ENCODE measurements at places on chromosomes 1 and 21.

GRCh38 chr1:54952950-54953718 lies 27.3 kb upstream of the TMEM61 start:
- DNase-seq = no peak

DNA sequence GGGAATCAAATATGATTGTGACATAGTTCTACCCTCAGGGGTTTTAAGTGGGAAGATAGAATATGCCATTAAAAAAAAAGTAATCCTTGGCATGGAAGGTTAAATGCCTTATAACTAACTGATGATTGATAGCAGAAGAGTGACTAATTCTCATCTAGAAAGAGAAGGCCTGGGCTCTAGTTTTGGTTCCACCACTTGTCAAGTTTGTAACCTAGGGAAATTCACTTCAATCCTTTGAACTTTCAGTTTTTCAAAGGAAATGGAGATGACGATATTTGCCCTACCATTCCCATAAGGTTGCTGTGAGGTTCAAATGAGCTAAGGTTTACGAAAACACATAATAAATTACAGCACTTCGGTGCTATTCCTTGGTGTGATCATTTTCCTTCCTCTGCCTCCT lies 88.5 kb downstream of the GPR88 start:
- DNase-seq = no peak

GRCh38 chr1:27856561-27857343 lies 15.6 kb upstream of the THEMIS2 start:
- no peak for DNase-seq

GRCh38 chr1:27517907-27518718 lies 28.1 kb upstream of the WASF2 start:
- DNase-seq = peak; percentile 52

- DNase-seq = no peak
Measured at GRCh38 chr1:29830383-29830782, 594.1 kb downstream of the PTPRU start.

DNA sequence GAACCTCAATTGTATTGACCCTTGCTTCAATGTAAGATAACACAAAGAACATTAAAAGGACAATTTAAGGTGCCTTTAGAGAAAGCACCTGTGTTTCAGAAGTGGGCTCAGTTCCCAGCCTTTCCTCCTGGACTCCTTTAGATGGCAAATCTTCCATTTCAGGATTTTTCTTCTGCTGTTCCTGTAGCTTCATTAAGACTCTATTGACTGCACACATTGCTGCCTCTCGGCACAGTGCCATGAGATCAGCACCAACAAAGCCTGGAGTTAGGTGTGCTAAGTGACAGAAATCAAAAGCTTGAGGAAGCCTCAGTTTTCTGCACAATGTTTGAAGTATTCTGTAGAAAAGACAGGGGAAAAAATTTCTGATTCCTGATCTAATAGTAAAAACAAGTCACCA lies 40.6 kb downstream of the NVL start:
- DNase-seq = no peak

- DNase-seq = no peak
Measured at GRCh38 chr1:11308699-11309224, 35.8 kb downstream of the UBIAD1 start.

DNA sequence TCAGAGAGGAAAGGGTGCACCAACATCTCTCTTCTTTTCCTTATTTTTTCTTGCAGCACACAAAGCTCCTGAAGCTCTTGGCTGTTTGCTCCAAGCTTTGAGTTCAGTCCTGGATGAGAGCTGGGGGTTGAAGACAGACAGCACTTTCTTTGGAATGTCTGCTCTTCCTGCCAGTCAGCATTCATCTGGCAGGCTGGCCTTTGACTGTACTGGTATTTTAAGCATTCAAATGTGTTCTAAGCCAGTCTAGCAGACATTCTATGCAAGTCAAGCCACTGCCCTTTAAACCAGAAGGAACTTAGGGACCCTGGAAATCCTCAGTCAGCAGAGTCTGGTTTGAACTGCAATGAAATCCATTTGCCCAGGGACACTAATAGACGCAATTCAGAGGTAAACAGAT lies 45.0 kb downstream of the XCL1 start:
- DNase-seq = no peak

DNA sequence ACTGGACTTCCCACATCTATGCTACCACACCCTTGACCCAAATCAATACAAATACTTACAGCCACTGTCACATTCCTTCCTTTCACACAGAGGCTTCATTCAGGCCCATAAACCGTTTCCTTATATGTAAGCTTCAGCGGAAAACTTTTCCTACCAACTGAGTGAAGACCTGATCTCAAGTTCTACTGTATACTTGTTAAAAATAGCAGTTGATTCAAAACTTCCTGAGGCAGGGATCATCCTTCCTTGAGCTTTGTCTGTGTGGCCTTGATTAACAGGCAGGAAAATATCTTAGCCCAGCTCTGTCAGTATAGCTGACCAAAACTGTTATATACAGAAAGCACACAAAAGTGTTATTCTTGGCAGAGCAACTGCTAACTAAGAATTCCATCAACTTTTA lies 42.7 kb downstream of the DENND2C start:
- DNase-seq = no peak

DNA sequence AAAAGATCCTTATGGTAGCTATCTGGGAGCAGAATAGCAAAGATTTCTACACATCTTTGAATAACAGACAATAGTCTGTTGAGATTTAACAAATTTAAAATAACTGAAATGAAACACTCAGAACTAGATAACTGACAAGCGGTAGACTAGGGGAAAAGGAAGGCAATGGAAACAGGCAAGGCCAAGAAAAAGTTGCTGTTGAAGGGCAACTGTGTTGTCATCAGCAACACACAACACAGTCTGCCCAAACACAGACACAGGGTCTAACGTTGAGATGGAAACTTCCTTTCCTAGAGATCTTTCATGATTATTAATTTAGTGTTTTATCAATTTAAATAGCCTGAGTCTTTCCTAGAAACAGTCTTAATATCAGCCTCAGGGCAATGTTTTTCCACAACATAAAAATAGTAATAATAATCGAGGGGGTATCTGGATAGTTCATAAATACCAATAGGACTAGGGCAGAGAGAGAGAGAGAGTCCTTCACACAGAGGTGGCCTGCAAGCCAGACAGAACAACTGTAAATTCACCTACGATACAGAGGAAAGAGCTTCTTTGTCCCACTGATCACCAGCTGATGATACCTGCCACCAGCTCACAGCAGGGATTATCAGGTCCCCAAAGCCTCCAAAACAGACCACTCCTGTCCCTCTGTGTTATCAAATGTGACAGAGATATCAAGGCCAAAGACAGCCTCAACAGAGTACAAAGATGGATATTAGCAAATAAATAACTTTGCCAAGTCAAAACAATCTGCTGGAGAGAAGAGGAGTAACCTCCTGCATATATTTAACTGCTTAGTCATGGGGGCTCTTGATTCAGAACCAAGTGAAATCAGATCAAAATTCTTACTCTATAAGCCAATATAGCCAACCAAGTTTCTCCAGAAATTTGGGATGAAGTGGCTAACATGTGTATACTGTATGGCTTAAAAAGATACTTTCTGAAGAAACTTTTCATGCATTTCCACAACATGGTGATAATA lies 245.3 kb downstream of the SLC45A1 start:
- no peak for DNase-seq

DNA sequence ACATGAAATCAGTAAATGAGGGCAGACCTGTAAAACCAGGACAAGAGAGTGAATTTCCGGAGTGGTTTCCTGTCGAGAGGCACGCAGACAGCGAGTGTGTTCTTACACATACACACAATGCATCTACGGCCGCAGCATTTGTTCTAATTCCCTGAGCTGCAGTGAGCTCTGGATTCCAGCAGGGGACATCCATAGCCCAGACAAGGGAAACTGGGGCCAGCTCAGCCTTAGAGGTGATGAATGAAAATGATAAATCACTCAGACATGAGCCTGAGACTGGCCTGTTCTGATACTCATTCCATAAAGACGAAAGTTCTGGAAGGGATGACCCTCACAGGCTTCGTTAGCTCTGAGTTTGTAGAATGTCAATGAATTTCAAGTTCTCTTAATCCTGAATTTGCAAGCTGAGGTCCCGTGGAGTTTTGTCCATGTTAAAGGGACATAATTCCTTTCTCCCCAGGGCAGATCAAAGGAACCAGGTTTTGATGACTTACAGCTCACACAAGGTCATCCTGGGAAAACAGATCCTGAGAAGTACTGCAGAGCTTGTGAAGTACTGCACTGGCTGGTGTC lies 207.9 kb upstream of the C1orf87 start:
- peak; percentile 95 for DNase-seq

- no peak for DNase-seq
Measured at GRCh38 chr1:34850382-34850781, 9.2 kb downstream of the SMIM12 start.

GRCh38 chr1:211237579-211237978 lies 21.6 kb upstream of the RCOR3 start:
- DNase-seq = no peak

GRCh38 chr1:74835051-74835450 lies 102.1 kb downstream of the TYW3 start:
- DNase-seq = no peak

DNA sequence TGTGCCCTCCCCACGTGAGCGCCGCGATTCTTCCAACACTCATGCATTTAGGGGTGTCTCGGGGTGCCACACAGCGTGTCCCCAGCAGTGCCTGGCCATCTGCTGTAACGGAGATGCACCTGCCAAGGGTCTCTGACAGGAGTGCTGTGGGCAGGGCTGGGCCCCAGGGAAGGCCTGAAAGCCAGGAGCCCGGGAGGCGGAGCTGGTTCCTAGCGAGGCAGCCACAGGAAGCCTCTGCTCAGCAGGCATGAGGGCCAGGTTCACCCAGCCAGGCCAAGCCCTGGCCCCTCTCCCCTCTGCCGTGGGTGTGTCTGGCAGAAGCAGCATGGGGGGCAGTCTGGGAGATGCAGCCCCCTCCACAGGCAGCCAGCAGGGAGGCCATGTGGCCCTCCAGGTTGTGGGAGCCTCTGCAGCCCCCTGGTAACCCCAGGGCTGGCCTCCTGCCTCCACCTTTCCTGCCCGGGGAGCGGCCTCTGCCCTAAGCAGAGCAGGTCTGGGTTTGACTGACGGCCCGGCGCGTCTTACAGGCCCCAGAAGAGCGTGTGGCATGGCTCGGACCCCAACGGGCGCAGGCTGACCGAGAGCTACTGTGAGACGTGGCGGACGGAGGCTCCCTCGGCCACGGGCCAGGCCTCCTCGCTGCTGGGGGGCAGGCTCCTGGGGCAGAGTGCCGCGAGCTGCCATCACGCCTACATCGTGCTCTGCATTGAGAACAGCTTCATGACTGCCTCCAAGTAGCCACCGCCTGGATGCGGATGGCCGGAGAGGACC lies 30.4 kb downstream of the SLC19A1 start:
- DNase-seq = no peak

GRCh38 chr1:148379170-148379500 lies 104.0 kb downstream of the PPIAL4G start:
- DNase-seq = no peak

DNA sequence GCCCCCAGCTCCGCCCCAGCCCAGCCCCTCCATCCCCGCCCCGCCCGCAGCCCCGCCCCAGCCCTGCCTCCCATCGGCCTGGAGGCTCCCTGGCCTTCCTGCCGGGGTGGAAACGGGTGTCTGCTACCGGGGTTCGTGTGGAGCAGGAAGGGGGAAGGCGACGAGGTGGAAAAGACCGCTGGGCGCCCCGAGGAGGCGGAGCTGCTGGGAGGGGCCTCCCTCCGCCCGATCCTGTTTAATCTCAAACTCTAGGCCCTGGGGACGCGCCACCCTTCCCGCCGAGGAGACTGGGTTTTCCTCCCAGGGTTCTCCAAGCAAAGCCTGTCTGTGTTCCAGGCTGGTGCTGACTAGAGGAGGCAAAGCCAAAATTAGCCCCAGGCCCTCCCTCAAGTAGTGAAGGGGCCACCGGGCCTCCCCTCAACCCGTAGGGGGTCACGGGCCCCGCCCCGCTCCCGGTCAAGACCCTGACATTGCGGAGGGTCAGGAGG lies 16.2 kb upstream of the TTLL10 start:
- DNase-seq = peak; percentile 60

DNA sequence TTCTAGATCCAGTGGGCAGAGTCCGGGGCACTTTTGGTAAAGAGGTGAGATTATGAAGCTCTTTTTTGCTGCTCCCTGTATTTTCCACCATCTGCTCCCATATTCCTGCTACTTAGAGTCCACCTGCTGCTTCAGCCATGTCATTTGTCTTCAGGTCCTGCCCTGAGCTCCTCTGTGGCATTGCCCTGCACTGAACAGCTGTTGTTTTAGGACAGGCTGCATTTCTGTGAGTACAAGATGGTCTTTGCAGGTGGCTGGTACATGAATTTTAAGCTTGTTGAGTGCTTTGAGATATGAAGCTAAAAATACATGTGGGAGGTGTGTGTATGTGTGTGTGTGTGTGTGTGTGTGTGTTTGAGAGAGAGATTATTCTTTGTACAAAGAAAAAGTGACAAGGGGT lies 21.9 kb downstream of the MT1HL1 start:
- DNase-seq = no peak

DNA sequence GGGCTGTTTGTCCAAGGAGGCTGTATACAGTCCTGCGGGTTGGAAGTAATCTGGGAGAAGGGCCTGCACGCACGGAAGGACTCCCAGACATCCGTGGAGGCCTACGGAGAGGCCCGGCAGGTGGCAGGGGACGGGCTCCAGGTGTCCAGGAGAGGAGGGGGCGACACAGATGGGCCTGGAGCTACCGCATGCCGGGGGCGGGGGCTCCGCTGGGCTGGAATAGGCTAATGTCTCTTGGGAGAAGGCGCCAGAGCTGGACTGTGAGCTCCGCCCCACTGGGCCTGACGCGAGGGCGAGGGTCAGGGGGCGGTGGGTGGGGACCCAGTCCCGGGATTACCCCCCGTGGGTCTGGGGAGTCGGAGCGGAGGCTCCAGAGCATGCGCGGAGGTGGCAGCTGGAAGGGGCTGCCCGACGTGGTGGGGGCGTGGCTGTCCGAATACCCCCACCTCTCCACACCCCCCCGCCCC lies 659 bp downstream of the AGO1 start:
- DNase-seq = peak; percentile 10

DNA sequence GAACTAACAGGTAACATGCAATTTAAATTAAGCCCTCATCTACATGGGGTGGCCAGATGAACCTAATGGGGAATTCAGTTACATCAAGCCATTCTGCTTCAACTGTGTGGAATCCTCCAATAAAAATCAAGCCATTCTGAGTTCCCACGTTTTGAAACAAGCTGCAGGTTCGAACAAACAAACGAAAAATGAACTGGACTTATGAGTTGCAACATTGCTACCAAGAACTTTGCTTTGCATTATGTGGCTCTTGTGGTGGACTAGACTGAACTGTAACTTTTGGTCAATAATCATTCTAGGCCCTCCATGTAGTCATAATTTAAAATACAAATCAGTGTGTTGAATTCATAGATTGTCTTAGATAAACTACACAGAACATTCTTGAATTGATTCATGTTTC lies 517.2 kb downstream of the PTBP2 start:
- DNase-seq = no peak

DNA sequence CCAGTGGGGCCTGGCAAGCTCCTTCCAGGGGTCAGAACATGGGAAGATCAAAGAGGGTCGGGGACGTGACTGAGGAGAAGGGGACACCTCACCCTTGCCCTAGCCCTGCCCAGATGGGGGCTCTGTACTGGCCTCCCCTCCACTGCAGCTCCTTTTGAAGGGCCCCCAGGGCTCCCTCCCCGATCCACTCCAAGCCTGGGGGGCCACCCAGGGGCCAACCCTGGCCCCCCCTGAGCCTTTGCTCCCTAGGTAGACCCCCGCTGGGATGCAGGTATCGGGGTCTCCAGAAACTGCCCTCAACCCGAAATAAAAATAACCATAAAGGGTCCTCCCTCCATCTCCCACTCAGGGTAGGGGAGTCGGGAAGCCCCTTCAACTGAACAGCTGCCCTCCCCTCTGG lies 37.4 kb upstream of the FAM131C start:
- no peak for DNase-seq

All from NCI-H2029 (cell line).